NCI-H1092 treated with DMSO at 0.1 percent for 48 hours (cell line): ENCODE measurements at places on chromosomes 1 and 21.

DNA sequence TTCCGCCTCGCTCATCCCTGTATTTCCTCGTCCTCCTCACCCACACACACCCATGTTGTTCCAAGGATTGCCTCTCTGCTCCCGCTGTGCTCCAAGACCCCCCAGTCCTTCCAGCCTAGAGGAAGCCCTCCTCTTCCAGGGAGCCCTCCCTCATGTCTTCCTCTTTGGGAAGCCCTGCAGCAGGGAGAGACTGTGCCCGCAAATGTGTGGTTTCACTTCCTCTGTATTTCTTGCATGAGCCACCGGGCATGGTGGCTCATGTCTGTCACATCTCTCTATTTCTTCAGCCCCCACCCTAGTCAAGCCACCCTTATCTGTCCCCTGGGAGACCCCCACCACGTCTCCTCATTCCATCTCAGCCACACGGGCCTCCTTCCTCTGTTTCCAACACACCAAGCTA lies 57.5 kb upstream of the PAX7 start:
- DNase-seq: no peak

- DNase-seq: peak; percentile 89
Observed at GRCh38 chr1:151130987-151131586, 15.3 kb downstream of the SEMA6C start.

DNA sequence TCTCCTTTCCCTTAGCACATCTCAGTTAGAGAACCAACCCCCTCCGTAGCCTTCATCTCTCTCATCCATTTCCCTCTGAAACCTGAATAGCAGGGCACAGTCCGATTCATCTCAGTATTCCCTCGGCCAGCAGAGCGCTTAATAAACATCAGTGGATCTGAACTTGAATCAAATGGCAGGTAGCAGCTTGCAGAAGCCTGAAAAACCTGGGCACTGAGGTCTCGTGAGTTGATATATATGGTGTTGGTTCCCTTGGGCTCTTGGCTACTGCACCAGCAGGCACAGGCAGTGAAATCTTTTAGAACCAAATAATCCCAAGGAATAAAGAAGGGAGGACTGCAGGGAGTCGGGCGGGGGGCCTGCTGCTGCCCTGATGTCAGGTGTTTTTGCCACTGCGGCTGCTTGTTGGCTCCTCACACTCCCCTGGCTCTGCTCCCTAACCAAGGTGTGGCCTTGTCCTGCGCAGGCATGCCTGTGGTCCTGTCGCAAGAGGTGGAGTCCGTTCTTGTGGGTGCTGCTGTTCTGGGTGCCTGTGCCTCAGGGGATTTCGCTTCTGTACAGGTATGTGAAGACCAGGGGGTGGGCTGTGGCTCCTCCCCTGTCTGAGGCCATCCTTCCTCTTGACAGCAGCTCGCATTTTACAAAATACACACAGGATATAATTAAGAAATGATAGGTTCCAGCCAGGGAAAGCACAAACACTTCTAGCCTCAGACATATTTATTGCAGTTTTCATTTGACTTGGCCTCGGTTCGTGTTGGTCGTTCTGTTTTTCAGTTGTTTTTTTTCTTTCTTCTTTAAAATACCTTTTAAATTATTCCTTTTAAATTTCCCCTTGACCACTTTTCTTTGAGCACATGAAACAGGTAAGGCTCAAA lies 140.9 kb upstream of the HOOK1 start:
- DNase-seq: no peak

- DNase-seq: no peak
Observed at GRCh38 chr1:27607239-27607804, 3.4 kb upstream of the AHDC1 start.

- no peak for DNase-seq
Observed at GRCh38 chr1:160158534-160158933, 7.1 kb downstream of the ATP1A4 start.

GRCh38 chr21:44297525-44298290 lies 2.1 kb upstream of the PFKL start:
- peak; percentile 83 for DNase-seq

DNA sequence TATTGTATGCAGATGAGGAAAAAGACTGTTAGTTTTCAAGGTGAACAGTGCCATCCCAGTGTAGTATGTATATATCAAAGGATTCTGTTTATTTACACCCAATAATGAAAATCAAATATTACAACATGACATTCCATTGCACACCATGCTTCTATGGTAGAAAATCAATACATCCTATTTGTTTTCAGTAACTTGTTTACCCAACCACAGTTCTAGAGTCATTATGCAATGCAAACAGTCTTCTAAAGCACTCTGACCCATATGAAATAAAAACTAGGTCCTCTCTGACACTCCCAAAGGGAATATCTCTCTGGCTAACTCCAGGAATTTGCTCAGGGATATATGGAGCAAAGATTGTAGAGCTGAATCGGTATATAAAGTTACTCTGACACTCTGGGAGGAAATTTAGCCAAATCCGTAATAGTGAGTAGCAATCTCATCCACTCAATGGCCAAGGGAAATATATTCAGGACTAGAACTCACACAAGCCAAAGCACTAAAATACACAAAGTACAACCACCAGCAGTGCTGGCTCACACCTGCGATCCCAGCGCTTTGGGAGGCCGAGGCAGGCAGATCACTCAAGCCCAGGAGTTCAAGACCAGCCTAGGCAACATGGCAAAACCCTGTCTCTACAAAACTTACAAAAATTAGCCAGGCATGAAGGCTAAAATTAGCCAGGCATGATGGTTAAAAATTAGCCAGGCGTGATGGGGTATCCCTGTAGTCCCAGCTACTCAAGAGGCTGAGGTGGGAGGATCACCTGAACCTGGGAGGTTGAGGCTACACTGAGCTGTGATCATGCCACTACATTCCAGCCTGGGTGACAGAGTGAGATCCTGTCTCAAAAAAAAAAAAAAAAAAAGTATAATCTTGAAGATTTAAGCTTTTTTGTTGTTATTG lies 75.2 kb downstream of the RERE start:
- DNase-seq: no peak
